ENCODE measurements at places on chromosomes 16 and 17. TPM values are rescaled to one million over a fixed set of nuclear protein-coding genes. Genes with fewer than 3 reads are reported as not detected.

GRCh38 chr17:79939755-79940458 is 95.8 kb downstream of the TBC1D16 start:
- no peak for DNase-seq

Gene EPOP
- total RNA-seq, result 32.2 TPM

DNA sequence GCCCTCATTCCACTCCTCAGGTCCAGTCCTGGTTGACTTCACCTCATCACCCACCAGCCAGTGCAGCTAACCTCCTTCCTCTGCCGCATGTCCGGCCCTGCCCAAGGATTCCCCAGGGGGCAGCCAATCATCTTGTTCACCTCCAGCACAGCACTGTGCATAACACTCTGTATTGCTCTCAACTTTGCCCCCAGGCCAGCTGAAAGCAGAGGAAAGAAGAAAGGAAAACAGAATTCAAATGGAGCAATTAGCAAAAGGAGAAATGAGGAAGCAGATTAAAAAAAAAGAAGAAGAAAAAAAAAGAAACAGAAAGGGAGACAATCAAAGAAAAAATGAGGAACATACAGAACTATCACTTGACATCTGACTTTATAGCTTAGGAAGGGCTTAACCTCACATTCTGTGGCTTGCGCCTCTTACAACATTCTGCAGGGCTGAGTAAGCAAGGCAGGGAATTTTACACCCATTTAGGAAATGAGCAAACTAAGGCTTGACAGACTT is 26.1 kb downstream of the GAS7 start:
- no peak for DNase-seq

GRCh38 chr17:71790791-71791190 is 330.0 kb upstream of the SOX9 start:
- DNase-seq, result no peak

GRCh38 chr16:86814256-86814655 is 235.9 kb downstream of the FOXL1 start:
- no peak for DNase-seq

DNA sequence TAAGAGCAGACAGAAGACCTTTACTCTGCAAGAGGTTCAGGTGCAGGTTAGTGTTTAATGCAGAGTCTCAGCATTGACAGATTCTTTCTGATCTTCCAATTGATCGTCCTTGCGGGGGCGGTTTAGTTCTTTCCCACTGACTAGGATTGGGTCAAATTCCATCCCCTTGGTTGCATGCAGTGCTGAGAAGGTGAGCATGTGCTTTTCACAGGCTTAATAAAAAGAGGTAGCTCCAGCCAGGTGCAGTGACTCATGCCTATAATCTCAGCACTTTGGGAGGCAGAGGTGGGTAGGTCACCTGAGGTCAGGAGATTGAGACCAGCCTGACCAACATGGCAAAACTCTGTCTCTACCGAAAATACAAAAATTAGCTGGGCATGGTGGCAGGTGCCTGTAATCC is 7.5 kb upstream of the ITGAD start:
- DNase-seq, result peak; percentile 12

DNA sequence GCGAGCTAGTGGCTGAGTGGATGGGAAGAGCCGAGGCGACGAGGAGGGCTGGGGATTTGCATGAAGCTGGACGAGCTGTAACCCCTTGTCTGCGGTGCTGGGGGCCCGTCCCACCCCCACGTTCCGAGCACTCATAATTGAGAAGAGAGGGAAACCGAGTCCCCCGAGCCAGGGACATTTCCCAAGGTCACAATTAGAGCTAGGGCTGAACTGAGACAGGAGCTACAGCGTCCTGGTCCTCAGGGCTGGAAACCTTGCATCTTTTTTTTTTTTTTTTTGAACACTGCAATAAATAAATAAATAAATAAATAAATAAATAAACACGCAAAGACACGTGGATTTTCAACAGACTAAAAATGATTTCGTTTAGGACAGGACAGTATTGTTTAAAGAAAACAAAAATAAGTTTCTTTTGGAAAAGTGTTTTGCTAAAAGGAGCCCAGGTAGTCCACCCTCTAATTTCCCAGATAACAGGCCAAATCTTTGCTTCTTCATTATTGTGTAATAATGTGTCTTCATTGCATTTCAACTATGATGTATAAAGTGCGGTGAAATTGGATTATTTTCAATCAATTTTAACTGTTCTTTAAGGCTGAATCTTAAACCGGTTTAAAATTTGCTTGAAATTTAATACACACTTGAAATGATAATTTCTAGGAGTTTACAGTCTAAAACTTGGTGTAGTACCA is 992 bp downstream of the GDPD1 start:
- peak; percentile 24 for DNase-seq

- no peak for DNase-seq
These were observed 6.5 kb downstream of the DLX4 start for GRCh38 chr17:49975531-49975930.

DNA sequence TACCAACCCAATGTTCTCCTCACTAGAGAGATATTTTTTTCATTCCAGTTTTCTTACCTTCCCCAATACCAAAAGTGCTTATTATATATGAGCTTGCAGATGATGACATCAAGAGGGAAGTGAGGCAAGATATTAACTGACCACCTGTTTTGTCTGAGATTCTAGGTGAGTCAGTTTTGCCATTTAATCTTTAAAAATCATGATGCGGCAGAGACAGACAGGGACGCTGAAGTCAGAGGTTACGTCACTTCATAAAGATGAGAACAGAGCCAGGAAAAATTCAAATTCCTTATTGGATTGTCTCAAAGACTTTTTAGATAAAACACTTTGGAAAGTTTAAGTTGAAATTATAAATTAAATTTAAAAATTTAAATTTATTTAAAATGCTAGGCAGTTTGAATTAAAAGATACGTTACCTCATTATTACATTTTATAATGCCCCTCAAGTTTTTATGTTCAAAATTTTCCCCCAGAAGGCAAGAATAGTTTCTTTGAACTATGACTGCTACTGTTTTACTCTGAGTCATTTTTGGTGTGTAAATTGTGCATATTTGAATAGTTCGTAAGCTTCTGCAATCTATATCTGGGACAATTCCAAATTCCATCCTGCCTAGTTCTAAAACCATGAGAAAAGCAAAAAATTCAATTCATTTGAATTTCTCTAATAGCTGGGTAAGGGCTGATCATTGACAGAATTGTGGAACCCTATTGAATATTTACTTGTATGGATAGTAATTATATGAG is 839.6 kb upstream of the GOT2 start:
- no peak for DNase-seq

GRCh38 chr17:74358697-74359096 is 3.0 kb downstream of the BTBD17 start:
- no peak for DNase-seq

Gene ZNF597
- total RNA-seq, result 1.6 TPM

Gene GNGT2
- 21.7 TPM for total RNA-seq

Gene TPPP3
- total RNA-seq, result not detected

Gene RASL10B
- 1.9 TPM for total RNA-seq

Gene PRSS33
- total RNA-seq, result not detected

Gene HOXB13
- not detected for total RNA-seq

GRCh38 chr17:67293251-67294203 is 48.5 kb upstream of the HELZ start:
- peak; percentile 85 for DNase-seq

DNA sequence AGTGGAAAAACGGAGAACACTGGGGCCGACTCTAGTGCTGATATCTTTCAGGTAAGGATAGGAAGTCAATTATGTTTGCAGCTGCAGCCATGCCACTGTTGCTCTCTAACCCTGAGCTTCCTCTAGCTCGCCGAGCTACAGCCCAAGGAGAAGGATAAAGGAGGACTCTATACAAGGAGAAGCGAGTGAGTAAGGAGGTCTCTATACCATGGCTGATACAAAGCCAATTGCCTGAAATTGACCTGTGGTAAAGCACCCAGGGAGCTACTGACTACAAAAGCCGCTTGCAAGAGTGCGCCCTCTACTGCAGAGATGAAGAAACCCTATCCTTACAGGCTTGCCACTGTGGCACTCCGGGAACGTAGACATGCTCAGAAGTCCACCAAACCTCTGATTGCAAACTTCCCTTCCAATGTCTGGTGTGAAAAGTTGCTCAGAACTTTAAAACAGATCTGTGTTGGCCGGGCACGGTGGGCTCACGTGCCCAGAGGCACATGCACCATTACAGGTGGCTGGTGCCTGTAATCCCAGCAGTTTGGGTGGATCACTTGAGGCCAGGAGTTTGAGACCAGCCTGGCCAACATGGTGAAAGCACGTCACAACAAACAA is 10.8 kb upstream of the SLC46A1 start:
- DNase-seq, result peak; percentile 72

DNA sequence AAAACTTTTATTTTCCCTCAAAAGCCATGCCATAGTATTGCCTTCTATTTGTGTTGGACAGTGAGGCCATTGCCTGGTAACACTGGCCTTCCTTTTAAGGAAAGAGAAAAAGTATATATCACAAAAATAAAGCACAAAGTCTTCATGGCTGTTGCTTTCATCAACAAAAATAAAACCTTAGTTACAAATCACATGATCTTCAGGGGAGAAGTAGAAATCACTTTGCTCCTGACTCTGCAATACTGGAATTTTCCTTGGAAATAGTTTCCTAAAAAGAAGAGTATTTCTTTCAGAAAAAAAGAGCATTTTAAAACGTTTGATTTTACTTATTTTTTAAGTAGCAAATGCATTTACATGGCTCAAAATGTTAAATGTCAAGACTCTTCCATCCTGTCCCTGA is 41.9 kb downstream of the FAM20A start:
- DNase-seq, result no peak

Gene SEBOX
- total RNA-seq, result not detected

- no peak for DNase-seq
These were observed 173.5 kb downstream of the C16orf95 start for GRCh38 chr16:87143661-87144121.

Gene NUDT7
- total RNA-seq, result 8.0 TPM

- DNase-seq, result no peak
These were observed 3.9 kb downstream of the MEAK7 start for GRCh38 chr16:84500531-84500930.

- DNase-seq, result no peak
These were observed 606.0 kb upstream of the RBFOX1 start for GRCh38 chr16:6726621-6727020.

DNA sequence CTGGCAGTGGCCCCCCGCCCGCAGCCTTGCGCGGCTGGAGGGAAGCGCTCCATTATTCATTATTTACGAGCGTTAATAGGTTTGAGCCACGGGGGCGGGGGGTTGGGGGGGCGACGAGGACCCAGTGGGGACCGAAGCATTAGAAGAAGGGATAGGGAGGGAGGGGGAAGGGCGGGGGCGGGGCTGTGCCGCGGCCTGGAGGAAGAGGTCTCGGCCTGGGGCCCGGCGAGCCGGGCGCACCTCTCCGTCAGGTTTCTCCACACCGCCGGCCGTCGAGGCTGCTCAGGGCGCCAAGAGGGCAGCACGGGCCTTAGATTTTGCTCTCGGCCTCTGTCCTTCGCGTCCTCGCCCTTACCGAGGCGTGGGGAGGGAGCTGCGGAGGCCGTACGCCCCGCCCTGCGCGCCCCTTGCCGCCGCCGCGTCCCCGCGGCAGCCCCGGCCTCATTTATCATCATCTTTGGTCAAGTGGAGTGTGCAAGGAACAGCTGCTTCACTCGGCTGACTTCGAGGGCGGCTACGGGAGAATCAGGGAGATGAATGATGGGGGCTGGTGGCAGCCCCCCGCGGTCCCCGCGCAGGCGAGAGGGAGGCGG is 54.2 kb downstream of the SREBF1 start:
- DNase-seq, result peak; percentile 27

DNA sequence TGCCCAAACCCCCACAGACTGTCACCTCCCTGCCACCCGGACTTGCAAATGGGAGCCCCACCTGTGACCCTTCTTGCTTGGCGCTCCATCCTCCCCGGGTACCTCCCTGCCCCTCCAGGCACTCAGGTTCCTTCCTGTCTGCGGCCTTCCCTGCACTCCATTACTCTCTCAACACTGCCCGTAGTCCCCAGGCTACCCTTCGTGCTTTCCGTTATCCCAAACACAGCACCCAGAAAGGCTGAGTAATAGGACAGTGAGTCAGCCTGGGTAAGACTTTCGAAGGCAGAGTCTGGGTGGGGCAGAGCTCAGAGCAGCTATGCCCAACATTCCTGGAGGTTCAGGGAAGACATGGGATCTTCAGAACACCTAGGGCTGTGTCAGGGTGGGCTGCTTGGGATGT is 16.6 kb upstream of the C16orf74 start:
- DNase-seq, result no peak

Gene GINS2
- total RNA-seq, result 62.9 TPM

- DNase-seq, result no peak
These were observed 16.7 kb upstream of the TOM1L1 start for GRCh38 chr17:54883939-54884338.

GRCh38 chr17:76451506-76451905 is 1.4 kb downstream of the UBE2O start:
- no peak for DNase-seq

GRCh38 chr17:77120868-77121267 is 19.9 kb upstream of the SEC14L1 start:
- DNase-seq, result no peak

GRCh38 chr17:8326511-8327302 is 12.9 kb upstream of the ODF4 start:
- DNase-seq, result peak; percentile 48

DNA sequence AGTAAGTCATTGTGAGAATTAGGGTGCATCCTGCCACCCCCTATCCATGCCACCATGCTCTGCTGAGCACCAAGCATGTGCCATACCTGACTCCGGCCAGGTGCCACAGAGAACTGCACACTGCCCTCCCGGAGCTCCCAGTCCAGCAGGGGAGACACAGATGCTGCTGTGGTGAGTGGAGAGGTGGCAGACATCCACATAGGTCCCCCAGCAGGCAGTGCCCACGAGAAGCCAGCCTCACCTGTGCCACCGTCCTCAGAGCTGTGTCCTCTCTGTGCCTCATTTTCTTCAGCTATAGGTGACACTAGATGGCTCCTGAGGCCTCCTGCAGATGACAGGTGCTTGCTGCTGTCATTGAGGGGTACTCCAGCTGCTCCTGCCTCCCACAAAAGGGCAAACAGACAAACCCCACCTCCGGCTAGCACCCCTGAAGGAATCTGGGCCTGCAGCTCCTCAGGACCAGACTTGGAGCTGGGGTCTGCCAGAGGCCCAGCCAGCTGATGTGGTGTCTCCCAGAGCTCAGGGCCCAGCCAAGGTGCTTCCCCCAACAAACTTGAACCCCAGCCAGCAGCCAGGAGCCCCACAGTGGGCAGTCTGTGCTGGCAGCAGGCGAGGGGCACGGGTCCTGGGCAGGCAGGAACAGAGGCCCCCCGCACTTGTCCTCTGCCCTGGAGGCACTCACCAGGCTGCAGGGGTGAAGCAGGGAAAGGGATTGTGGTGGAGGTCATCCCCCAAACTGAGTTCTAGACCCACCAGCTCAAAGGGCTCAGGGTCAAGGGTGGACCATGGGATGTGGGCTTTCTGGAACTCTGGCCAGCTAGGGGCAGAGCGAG is 17.1 kb downstream of the FOXJ1 start:
- DNase-seq, result no peak

Measured in activated CD8-positive, alpha-beta T cell treated with anti-CD3 and anti-CD28 coated beads for 36 hours (primary cell).